ENCODE measurements at places on chromosomes 4 and X.
A peak's percentile ranks its signal among the peaks of the same experiment; 100 is the strongest.

GRCh38 chr4:76300012-76300411, 6.5 kb upstream of the STBD1 start:
- DNase-seq, result no peak

GRCh38 chrX:121831601-121832000, 784.2 kb downstream of the GLUD2 start:
- DNase-seq, result no peak

GRCh38 chr4:168931215-168931650, 78.8 kb downstream of the CBR4 start:
- no peak for DNase-seq

- DNase-seq, result no peak
Measured at GRCh38 chr4:19689511-19689910, 562.2 kb upstream of the SLIT2 start.

GRCh38 chrX:102341867-102342266, 94.9 kb downstream of the NXF2 start:
- DNase-seq, result no peak

- DNase-seq, result peak; percentile 40
Measured at GRCh38 chr4:138034871-138035270, 207.3 kb downstream of the SLC7A11 start.

GRCh38 chr4:113524096-113524495, 237.4 kb downstream of the CAMK2D start:
- no peak for DNase-seq

DNA sequence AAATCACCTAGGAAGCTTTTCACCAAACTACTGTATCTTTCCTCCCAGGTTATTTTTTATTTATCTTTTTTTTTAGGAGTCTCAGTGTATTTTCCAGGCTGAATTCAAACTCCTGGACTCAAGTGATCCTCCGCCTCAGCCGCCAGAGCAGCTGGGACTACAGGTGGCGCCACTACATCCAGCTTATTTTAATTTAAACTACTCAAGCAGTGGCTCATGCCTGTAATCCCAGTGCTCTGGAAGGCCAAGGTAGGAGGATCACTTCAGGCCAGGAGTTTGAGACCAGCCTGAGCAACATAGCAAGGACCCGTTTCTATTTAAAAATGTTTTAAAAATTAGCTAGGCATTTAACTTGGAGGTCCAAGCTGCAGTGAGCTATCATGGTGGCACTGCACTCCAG, 37.8 kb downstream of the LEF1 start:
- no peak for DNase-seq

- no peak for DNase-seq
Measured at GRCh38 chrX:39493168-39493567, 604.6 kb downstream of the BCOR start.

DNA sequence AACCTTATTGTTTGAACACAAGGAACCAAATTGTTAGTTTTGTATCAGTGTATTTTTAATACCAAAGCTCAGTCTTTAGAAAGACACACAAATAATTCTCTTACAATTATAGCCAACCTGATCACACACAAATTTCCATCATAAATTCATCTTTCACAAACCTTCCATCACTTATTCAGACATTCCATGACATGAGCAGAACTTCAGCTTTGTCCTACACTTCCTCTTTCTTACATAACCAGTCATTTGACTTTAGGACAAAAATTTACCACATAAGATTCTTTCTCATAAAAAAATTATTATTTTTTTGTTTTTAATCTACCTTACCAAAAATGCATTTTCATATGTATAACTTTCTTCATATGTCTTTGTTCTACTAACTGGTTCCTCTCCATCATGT, 312.2 kb downstream of the GALNTL6 start:
- DNase-seq, result no peak

GRCh38 chr4:157231525-157231924, 11.0 kb downstream of the GRIA2 start:
- no peak for DNase-seq

GRCh38 chr4:37452952-37453280, 208.4 kb downstream of the NWD2 start:
- DNase-seq, result peak; percentile 79

DNA sequence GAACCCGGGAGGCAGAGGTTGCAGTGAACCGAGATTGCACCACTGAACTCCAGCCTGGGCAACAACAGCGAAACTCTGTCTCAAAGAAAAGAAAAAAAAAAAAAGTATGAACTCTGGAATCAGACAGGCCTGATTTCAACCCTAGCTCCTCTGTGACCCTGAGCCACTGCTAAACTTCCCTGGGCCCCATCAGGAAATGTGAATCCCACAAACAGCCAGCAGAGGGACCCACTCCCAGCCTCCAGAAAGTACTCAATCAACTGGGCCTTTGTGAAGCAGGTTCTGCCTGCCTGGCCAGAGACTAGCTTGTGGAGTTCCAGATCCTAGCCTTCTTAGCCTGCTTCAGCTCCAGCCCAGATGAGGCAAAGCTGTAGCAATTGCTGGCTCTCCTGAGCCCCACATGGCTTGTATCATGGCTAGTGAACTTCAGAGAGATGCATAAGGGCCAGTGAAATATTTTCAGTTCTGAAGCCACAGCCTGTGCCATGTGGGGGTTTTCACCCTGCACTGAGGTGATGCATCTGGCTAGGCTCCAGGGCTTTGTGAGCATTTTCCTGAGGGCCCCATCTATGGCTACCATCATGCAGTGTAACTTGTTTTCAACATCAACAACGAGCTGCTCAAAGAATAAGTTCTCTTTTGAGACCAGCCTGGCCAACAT, 7.2 kb upstream of the IDS start:
- peak; percentile 56 for DNase-seq

- peak; percentile 55 for DNase-seq
Measured at GRCh38 chrX:48540028-48540375, 488 bp downstream of the TBC1D25 start.

DNA sequence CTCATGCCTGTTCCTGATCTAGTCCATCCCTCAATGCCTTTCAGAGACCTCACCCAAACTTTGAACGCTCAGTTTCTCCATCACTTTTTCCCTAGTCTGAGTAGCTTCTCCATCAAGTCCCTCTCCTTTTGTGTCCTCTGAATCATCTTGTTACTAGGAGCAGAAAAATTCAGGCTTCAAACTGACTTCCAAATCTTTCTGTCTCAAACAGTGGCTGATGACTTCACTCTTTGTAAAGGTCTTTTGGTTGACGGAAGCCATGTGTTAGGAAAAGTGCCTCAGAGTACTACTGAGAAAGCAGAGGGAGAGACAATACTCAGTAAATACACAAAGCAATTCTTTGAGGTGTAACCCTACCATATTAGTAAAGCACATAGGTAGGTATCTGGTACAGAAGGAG, 65.7 kb upstream of the CAMK2D start:
- no peak for DNase-seq

DNA sequence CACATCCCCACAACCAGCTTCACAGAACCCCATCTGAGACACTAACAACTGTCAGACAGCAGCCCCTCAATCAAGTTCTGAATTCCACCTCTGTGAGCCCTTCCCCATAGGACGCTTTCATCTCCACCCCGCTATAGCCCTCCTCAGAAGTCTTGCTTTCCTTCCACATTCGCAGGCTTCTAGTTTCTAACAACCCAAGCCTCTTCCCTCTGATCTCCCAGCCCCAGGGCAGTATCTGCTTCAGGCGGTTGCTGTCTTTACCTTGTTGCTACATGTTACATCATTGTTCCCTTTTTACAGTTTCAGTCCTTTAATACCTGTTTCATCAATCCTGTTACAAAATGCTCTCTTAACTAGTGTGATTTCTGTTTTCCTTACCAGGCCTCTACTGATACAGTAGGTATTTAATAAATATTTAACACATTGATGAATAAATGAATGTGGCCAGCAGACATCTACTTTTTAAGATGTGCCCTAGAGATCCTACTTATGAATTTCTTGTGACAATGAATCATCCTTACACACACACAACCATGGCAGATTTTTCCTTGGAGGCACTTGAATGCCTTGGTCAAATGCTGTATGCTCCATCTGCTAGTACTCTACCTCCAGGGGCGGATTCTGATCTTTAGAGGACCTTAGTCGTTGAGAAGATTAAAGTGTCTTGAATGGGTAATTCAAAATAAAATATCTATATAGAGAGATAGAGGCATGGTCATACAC, 164.7 kb upstream of the SLIT2 start:
- DNase-seq, result no peak

DNA sequence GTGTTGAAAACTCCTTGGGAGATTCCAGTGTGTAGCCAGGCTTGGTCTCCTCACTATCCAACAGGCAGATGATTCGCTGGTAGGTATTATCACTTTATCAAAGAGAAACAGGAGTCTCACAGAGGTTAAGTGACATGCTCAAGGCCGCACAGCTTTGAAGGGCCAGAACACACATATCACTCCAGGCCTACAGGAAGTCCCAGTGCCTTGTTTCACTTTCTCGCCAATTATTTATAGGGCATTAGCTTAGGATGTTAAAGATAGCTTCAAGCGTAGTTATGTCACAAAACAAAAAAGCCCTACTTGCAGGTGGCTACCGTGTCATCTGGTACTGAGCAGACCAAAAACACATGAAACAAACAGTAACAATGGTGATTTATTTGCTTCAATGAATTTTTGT, 13.2 kb downstream of the ATP8A1 start:
- DNase-seq, result no peak

DNA sequence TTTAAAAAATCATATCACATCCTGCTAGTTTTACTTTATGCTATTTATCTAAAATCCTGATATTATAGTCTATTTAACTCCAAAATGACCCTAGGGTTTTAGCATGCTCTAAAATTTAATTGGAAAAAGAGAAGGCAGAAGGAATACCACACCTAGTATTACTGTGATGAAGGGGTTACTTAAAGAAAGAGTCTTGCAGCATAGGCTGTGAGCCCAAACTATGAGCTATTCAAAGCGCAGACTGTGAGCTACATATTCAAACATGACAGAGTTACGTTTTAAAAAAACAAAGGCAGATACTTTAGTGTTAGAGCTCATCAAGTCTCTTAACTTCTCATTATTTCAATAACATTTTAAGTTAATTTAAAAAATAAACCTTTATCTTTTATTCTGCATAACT, 247.7 kb upstream of the ETNPPL start:
- no peak for DNase-seq

DNA sequence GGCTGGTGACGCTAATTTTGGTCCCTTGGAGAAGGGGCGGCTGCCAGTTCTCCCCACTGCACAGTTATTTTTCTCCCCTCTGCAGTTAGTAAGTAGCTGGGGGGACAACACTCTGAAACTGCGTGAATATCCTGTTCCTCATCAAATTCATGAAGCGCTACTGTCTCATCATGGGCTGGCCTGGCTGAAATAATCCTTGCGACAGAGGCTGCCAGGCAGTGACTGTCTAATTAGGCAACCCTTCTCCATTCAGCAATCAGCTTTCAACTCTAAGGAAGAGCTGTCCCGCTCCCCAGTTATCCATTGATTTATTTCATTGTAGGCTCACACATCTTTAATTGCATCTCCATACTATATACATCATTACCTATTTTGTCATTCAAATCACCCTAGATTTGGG, 8.2 kb downstream of the SH3TC1 start:
- no peak for DNase-seq

- no peak for DNase-seq
Measured at GRCh38 chrX:120238933-120239332, 11.7 kb upstream of the ZBTB33 start.

DNA sequence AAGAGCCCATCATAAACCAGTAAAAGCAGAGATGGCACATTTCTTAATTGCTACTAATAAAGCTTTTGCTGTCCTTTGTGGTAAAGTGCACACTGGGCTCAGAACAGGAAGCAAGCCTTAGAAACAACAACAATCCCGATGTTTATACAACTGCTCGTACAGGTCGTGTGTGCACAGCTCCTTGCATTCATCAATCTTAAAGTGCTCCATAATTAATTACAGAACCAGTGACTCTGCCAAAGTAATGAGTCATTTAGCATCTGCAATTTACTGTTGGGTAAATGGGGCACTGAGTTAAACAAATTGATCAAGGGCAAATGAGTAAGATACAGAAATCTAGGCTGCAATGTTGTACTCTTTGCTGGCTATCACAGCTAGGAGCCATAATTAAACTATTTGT, 61.3 kb upstream of the TXK start:
- DNase-seq, result no peak

GRCh38 chr4:340011-340410, 2.4 kb downstream of the ZNF141 start:
- no peak for DNase-seq

GRCh38 chr4:87141428-87141827, 79.0 kb downstream of the KLHL8 start:
- DNase-seq, result no peak

DNA sequence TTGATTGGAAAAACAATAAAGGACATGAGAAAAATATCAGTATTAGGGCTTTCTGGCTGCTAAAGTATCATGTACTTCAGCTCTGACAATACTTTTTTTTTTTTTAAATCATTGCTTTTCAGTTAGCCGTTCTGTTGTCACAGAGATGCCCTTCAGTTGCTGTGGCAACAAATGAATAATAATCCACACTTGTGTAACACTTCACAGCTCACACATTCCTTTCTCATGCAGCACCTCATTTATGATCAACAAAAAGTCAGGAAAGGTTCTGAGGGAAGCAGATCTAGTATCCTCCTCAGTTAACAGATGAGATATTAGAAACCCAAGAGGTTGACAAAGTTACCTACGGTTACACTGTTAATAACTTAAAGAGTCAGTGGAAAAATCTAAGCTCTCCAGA, 444.2 kb upstream of the SLIT2 start:
- no peak for DNase-seq

DNA sequence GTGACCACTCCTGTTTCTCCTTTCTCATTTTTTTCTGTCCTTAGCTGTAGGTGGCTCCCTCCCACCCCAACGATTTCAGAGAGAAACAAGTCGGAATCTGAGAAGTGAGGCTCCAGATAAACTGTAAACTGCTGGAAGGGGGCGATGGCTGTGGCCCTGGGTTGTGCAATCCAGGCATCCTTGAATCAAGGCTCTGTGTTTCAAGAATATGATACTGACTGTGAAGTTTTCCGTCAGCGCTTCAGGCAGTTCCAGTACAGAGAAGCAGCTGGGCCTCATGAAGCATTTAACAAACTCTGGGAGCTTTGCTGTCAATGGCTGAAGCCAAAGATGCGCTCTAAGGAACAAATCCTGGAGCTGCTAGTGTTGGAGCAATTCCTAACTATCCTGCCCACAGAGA, 37.7 kb downstream of the ETDC start:
- DNase-seq, result no peak

DNA sequence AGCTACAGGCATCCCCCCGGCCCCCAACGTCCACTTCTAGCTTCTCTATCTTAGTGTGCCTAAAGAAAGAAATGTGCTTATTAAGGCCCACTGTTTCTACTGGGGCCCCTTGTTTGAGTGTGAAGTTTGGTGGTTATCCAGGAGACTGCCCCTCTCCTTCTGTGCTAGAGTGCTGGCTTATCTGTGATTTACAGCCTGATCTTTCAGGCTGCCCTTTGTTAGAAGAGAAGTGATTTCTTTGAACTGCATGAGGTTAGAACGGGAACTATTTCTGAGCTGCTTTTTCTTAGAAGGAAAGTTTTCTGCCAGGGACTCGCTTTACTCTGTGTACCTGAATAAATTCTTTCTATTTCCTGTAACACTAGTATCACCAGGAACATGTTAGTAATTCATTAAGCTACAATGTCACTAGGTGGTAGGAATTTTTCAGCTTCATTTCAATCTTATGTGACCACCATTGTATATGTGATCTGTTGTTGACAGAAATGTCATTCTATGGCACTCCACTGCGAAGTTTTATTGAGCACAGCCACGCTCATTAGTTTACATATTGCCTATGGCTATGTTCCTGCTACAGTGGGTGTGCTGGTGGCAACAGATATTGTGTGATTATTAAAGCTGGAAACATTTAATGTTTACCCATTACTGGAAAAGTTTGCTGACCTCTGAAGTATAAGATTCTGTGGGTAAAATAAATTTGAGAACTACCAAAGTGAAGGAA, 193.8 kb upstream of the CXorf51B start:
- DNase-seq, result no peak

GRCh38 chrX:118000518-118000917, 116.1 kb downstream of the KLHL13 start:
- DNase-seq, result no peak

All from A549 (cell line).